ENCODE measurements at places on chromosomes 3 and 15.

DNA sequence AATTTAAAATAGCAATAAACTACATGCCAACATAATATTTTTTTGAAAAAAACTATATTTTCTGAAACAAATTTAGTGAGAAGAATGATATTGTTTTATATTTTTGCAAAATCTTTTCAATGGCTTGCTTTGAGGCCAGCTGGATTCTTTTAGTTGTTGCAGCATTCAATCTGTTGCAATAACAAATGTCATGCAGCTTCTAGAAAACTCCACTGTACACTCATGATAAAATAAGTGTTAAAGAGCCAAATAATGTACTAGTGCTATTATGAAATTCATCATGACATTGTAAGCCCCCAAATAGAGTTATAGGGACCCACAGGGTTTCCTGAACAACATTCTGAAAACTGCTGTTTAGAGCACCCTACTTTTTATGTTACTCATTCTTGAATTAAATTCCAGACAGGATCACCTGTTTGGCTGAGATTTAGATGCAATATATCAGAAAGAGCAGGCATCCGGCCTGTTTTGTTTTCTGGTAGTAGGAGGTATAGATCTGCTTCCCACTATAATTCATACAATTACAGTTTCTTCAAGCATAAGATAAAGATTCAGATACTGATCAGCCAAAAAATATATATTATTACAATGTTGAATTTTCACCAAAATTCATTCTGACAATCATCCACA lies 703.0 kb upstream of the ZNF385D start:
- no peak for DNase-seq

DNA sequence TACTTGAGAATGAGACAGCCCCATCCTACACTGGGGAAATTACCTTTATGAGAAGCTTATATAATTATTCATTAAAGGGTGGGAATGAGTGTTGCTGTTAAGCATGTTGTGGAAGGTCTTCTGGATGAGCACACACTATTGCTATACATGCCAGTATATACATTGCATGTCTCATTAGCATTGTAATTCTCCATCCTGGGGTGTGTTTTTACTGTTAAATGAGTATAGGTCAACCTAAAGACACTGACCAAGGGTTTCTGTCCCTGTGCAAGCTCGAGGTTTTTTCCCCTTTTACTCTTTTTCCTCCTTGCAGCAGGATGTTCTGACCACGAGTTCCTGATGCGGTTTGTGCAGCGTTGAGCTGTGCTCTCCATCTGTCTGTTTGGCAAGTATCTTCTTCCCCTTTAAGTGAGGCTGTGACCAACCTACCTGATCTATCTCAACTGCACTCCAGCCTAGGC lies 7.2 kb upstream of the IVD start:
- no peak for DNase-seq

DNA sequence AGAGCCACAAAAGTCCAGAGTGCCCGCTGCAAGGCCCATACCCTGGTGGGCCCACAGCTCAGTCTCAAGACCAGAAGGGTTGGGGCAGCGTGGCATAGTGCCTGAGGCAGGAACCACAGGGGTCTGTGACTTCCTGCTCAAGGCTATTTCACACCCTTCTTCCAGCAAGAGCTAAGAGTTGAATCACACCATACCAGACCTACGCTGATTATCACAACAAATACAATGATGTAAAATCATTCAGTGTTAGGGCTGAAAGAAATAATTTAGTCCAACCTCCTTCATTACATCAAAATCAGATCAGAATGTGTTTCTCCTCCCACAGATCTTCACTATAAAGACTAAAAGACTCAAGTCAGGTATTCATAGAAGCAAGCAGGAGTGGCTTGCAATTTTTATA lies 27.8 kb upstream of the ST8SIA2 start:
- no peak for DNase-seq

DNA sequence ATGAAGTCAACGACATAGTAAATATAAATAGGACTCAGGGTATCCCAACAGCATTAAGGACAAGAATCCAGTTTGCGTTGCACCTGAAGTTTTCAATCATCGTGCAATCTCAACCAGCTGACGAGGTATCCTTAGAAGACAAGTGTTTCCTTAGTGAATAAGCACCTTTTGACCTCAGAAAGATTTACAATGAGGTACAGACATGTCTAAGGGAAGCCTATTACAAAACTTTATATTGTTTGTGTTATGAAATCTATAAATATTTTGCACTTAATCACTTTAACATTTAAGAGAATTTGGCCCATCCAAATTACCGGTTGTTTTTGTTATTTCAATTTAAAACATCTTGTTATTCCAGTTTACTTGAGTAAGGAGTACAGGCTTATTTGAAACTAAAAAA lies 64.9 kb upstream of the PRICKLE2 start:
- no peak for DNase-seq

DNA sequence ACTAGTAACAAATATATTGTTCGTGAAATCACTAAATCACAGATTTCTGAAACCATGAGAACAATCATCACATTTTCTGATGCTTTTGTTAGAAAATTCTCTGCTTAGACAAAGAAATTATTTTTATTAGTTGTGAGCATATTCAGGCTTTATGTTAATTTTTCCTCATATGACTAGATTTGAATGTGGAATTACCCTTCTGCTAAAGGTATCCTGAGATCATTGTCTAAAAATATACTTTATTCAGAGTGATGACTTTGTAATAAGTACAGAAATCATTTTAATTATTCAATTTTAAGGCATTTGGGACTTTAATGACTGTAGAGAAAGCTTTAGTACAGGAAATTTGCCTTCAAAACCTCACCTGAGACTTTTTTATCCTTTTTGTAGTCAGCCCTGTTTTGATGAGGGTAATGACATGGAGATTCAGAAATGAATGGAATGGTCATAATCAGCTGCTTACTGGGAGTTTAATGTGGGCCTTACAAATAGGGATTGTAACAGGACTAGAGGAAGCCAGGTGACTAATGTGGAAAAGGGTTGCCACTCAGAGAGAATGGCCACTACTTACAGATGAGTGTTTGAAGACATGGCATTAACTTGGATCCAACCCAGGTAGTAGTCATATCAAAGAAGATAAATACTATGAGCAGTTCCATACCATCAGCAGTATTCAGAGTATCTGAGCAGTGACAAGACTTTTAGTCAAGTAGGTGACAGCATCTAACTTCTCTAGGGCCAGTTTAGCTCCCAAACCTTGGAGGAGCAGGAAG lies 148.3 kb downstream of the MBNL1 start:
- DNase-seq: no peak

DNA sequence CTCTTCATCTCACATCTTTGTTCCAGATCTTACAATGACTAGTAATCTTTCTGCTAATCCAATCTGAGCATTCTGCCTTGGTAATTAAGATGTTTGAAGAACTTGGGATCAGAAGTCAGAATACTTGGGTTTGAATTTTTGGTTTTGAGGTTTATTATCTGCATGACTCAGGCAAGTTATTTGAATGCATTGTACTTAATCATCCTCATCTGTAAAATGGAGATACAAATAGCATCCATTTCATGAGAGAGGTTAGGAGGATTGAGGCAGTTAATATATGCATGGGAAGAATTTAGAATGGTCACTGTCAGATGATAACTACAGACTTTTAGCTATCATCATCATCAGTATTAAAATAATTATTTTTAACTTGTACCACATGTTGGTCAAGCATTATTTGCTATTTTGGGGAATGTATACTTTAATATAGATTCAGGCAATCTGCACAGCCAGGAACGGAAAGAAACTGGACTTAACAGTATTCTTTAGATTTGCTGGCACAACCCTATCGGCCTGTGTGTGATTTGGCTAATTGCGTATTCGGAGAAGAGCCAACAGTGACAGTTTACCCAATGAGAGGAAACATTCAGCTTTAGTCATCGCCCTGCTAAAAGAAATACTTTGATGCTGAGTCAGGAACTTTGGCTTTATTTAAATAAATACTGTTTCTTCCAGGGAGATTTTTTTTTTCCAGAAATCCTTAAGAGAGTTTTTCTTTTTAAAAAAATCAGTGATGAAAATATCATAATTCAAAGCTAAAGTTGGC lies 600.0 kb downstream of the ROBO1 start:
- no peak for DNase-seq

GRCh38 chr15:89442671-89443307 lies 53.6 kb downstream of the RHCG start:
- DNase-seq: no peak

- no peak for DNase-seq
These were observed 449.3 kb downstream of the TAFA4 start for GRCh38 chr3:68483041-68483440.

DNA sequence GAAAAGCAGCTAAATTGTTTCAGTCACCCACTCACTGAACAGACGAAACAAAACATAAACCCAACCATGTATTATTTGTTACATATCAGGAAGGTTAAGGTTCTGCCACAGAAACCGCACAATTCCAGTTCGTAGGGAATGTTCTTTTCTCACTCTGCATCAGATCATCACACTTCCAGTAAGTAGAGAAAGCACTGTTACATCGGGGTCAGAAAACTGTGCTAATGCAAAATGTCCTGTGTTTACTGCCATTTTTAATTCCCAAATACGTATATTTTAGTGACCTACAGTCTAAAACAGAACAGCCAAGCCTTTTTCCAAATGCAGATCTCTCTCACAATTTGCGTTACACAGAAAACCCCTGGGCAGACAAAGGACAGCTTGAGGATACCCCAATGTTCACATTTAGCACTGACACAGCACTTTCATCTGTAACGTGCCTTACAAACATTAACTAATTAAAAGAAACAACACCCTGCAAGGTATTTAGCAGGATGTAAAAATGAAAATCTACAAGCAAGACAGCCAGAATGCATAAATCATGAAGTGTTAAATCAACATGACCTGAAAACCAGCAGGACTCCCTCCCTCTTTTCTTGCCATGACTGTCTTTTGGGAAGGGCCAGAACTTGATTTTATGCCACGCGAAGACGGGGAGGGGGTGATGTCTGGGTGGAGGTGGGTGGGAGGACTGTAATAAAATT lies 34.8 kb upstream of the SKIL start:
- no peak for DNase-seq

DNA sequence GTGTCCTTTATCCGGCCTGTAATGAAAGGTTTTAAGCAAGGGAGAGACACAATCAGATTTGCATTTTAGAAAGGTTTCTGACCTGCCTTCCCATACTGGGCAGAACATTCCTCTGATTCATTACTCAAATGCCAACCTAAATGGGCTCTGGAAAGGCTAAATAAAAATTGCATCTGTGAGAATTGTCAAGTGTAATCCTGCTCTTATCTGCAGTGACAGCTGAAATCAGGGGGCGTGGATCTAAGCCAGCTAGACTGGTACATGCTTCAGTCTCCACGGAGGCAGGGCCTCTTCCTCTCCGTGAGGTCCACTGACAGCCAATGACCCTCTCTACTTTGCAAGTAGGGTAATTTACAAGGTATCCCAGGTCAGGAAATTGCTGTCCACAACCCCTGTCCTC lies 32.5 kb upstream of the MINAR1 start:
- no peak for DNase-seq

DNA sequence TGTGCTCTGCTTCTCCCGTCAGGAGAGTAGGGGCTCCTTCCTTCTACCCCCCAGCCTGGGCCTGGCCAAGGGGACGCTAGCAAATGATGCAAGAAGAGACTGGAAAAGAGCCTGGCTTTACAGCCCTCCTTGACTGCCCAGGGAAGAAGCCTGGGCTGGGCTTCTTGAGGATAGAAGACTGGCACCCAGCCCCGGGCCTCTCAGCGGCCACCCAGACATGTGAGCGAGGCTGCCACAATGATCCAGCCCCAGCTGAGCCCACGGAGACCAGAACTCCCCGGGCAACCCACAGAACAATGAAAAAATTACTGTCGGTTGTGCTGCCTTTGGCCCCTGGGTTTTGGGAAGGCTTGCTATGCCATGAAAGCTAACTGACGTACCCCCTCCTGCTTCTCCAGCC lies 100.6 kb upstream of the PRR20G start:
- no peak for DNase-seq

- DNase-seq: no peak
These were observed 59.8 kb upstream of the AADACL2 start for GRCh38 chr3:151673974-151674373.

- no peak for DNase-seq
These were observed 553.4 kb downstream of the OCA2 start for GRCh38 chr15:27545494-27546255.

DNA sequence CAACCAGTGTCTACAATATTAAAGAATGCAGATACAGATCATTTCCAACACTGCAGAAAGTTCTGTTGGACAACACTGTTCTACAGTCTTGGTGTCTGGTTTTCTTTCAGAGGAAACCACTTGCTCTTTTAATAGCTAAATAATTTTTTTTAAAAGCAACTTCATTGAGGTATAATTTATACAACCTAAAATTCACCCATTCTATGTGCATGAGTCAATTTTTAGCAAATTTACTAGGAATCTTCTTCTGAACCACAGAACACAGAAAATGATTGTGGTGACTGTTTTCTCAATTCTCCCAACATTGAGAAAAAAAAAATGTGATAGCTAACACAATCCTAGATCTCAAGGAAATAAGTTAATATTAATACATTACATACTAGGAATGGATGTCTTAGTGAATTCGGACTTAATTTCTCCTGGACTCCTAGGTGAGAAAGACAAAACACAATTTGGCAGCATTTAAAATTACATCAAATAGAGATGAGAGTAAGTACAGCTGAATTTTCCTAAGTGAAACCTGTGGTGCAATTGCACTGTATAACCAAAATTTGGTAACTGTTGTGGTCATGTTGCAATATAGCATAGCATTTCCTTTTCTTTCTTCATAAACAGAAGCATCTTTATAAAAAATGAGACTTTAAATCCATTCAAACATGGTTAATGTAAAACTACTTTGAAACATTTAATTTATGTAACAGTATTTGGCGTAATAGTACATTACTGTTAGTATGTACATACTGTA lies 15.3 kb upstream of the PLCL2 start:
- DNase-seq: no peak

DNA sequence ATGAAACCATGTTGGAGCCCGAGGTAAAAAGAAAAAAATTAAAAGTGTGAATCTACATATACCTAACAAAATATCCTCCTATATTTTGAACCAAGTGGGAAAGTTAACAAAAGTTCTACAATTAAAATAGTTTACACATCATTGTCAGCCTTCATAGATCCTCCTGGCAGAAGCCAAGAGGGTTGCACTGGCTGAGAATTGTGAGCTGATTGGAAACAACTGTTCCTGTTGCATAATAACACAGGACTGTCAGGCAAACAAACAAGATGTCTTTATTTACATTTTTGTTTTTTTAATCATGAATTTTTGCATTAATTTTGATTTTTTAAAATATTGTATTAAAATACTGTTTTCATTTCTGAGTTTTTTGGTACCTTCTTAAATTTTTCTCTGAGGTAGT lies 215.2 kb upstream of the MME start:
- DNase-seq: no peak

- no peak for DNase-seq
These were observed 34.9 kb upstream of the LINGO1 start for GRCh38 chr15:77667338-77668234.
